ENCODE measurements at places on chromosomes 3 and 15. TPM values are rescaled to one million over a fixed set of nuclear protein-coding genes. Genes with fewer than 3 reads are reported as not detected.

DNA sequence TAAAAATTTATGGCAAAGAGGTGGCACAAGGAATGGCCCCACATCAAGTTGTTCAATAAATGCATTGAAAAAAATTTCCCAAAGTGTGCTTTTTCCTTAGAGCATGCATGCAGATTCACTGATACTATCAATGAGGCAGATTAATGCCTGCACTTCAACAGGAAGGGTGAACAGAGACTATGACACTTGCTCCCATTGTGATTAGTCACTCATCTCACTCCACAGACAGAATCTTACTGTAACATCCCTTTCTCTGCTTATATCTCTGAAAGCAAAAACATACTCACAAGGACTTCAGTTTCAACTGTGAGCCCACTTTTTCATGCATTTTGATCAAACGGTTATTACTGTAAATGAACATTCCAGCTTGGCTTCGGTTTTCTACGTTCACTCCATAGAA is 60.9 kb downstream of the MORC1 start:
- no peak overlapping the region for H3K4me3 ChIP-seq
- H3K27me3 ChIP-seq = no peaks in the 10 kb centered on the region
- no peaks in the 10 kb centered on the region for H3K36me3 ChIP-seq
- no peak for DNase-seq
- no peak overlapping the region for H3K27ac ChIP-seq

GRCh38 chr3:189049458-189050236 is 122.1 kb upstream of the TPRG1 start:
- no peaks in the 10 kb centered on the region for H3K36me3 ChIP-seq
- no peak for DNase-seq
- H3K27me3 ChIP-seq = no peaks in the 10 kb centered on the region
- no peak overlapping the region for H3K4me3 ChIP-seq
- H3K27ac ChIP-seq = no peak overlapping the region

- H3K36me3 ChIP-seq = peaks cover 50% of the 10 kb centered on the region
- no peaks in the 10 kb centered on the region for H3K27me3 ChIP-seq
Measured at GRCh38 chr15:70063261-70063925, 34.3 kb downstream of the TLE3 start.

GRCh38 chr15:57367556-57367955 is 8.7 kb upstream of the CGNL1 start:
- no peak for DNase-seq
- no peaks in the 10 kb centered on the region for H3K36me3 ChIP-seq
- H3K27me3 ChIP-seq = no peaks in the 10 kb centered on the region
- H3K27ac ChIP-seq = no peak overlapping the region
- H3K4me3 ChIP-seq = no peak overlapping the region

DNA sequence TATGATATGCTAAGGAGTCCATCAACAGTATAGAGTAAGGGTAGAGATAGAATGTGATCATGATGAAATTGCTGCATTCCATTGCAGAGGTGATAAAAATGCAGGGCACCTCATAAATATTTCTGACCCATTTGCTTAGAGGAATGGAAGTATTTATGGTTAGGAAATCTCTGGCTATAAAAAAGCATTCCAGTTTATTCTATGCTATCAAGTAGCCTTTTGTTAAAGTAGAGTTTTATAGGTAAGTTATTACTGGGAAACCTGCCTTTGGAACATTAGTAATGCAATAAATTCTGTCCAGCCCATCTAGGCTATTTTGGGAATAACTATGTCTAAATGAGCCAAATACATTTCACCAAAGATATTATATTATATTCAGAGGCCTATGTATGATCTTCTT is 19.8 kb upstream of the STRIT1 start:
- H3K4me1 ChIP-seq = peaks cover 7% of the 10 kb centered on the region
- no peaks in the 10 kb centered on the region for H3K36me3 ChIP-seq
- no peak overlapping the region for H3K4me3 ChIP-seq
- no peak overlapping the region for H3K27ac ChIP-seq
- no peak for DNase-seq

TMEM108 gene
- total RNA-seq = 5.3 TPM

DNA sequence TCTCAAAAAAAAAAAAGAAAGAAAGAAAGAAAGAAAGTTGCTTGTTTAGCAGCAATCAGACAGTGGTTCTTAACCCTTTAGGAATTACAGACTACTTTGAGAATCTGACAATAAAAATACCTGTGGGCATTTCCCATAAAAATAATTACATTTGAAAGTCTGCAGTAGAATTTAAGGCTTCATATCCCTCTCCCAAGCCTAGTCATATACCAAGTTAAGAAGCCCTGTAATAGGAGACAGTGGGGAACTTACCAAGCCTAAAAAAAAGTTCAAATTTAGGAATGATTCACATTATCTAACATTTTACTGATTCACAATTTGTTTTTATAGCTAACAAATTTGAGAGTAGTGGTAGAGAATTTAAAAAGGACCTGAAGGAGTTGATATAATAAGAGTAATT is 47.5 kb downstream of the LRRFIP2 start:
- H3K36me3 ChIP-seq = no peaks in the 10 kb centered on the region
- no peaks in the 10 kb centered on the region for H3K27me3 ChIP-seq
- no peak for DNase-seq
- peaks cover 43% of the 10 kb centered on the region for H3K4me1 ChIP-seq
- H3K4me3 ChIP-seq = no peak overlapping the region
- H3K27ac ChIP-seq = no peak overlapping the region

GRCh38 chr3:127775398-127776109 is 46.8 kb downstream of the MGLL start:
- no peaks in the 10 kb centered on the region for H3K36me3 ChIP-seq
- H3K4me3 ChIP-seq = no peak overlapping the region
- peak; percentile 73 for DNase-seq

GRCh38 chr3:150639262-150639661 is 36.1 kb downstream of the SELENOT start:
- no peak overlapping the region for H3K27ac ChIP-seq
- no peak overlapping the region for H3K4me3 ChIP-seq
- H3K36me3 ChIP-seq = no peaks in the 10 kb centered on the region

IL5RA gene
- 0.51 TPM for total RNA-seq

NOX5 gene
- 0.19 TPM for total RNA-seq

All from right atrium auricular region (tissue), 2 donors.